Stomach (tissue), 19 donors: ENCODE measurements at places on chromosomes 3 and 15. TPM values are rescaled to one million over a fixed set of nuclear protein-coding genes. Genes with fewer than 3 reads are reported as not detected.

Gene CLRN1
- not detected for total RNA-seq

Gene INAFM2
- 20.3 TPM for total RNA-seq

Gene TADA3
- total RNA-seq: 62.6 TPM

Gene AGBL1
- total RNA-seq: 0.18 TPM

Gene NRROS
- total RNA-seq: 0.45 TPM

Gene COMMD4
- total RNA-seq: 45.5 TPM

Gene CCDC54
- total RNA-seq: not detected

Gene FSTL1
- total RNA-seq: 106 TPM

Gene ACTC1
- 9.5 TPM for total RNA-seq

Gene GOLGA6L9
- total RNA-seq: 3.2 TPM

Gene UROC1
- not detected for total RNA-seq

Gene MESP2
- total RNA-seq: not detected

Gene GCSAM
- 2.3 TPM for total RNA-seq

Gene FGF12
- total RNA-seq: 0.87 TPM

Gene HIGD2B
- total RNA-seq: not detected
